Occipital lobe (tissue), 3 donors: ENCODE measurements at places on chromosomes 12 and 14. TPM values are rescaled to one million over a fixed set of nuclear protein-coding genes. Genes with fewer than 3 reads are reported as not detected.

GRCh38 chr12:109693653-109694600 is 19.7 kb upstream of the FAM222A start:
- DNase-seq, result no peak

DNA sequence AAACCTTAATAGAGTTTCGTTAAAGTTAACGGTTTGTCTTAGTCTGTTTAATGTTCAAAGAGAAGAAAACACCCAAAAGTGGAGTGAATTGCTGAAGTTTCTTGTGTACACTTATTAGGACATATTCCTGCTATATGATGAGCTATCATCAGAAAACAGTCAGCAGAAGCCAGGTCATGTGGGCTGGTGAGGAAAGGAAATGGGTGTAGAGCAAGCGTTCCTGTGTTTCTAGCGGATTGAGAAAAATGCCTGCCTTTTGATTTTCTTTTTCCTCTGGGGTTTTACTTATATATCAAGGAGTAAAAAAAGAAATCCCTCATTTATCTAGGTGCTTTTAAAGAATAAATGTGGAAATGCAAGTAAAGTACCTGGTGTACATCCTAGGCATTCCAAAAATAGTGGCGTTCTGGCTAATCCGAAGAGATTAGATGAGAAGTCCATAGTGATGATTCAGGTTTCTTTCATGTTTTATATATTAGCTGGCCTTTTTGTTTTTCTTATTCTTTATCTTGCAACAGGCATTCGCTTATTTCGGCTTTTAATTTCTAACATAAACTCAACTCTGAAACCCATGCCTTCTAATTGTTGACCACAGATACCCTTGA is 50.7 kb downstream of the FLRT2 start:
- no peak for DNase-seq

- no peak for DNase-seq
Measured at GRCh38 chr14:101191721-101192660, 288.5 kb upstream of the RTL1 start.

DNA sequence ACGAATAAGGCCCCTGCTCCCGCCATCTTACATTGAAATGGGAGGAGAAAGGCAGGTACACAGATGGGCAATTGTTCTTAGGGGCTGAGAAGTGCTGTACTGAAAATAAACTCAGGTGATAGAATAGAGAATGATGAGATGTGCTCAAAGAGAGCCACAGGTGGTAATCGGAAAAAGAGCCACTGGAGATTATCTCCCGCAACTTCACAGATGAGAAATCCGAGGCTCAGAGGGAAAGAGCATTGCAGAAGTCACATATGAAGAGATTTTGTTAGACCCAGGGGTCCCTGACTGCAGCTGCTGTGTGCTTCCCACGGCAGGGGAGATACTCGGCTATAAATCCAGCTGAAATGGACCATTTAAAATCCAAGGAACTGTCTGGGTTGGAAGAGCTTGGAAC is 73.7 kb downstream of the PRIMA1 start:
- no peak for DNase-seq

DNA sequence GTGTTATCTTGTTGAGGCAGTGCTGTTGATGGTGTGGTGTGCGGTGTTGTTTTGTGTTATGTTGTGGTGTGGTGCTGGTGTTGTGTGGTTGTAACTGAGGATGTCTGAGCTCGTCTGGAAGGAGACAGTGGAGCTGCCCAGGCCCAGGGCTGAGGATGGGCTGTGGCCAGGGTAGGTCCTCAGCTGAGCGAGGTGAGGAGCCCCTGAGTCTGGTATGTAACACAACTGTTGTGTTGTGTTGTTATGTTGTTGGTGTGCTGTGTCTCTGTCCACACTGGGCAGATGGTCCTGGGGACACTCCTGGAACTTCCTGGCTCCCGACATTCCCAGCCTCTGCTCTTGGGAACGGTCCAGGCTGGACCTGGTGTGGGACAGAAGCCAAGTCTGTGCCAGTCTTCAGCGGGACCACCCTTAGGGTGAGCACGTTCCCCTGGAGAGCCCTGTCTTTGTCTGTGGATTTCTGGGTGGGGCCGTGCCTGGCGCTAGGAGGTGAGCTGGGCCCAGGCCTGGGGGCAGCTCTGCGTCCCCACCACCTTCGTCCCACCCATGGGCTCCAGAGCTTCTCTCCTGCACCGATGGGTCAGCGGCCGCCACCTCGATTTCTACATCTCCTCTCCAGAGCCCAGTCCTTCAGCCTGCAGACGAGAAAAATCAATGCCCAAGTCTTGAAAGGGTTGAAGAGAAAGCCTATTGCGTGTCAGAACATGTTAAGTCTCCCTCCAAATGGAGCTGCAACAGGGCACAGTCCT is 27.4 kb upstream of the SFSWAP start:
- DNase-seq, result no peak

GRCh38 chr14:69615496-69616407 is 4.4 kb downstream of the SUSD6 start:
- peak; percentile 29 for DNase-seq

DNA sequence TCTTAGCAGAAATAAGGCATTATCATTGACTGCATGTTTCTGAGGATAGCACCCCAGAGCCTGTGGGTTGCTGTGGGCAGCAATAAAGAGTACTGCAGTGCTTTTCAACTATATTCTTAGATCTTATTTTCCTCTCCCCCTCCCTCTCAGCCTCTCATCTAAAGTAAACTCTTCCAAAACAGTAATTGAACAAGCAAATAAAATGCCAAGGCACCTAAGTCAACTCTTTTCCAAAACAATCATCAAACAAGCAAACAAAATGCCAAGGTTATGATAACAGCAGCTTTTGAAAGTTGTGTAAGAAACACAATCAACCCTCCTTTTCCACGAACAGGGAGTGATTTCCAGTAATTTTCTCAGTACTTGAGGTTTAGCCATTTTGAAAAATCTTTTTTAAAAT is 1542.6 kb downstream of the AACS start:
- no peak for DNase-seq

The SPTSSA gene
- total RNA-seq, result 15.9 TPM

The CCDC177 gene
- total RNA-seq, result 6.9 TPM

The ISCA2 gene
- 20.1 TPM for total RNA-seq

The OR4E2 gene
- total RNA-seq, result not detected

The CNTN1 gene
- 385 TPM for total RNA-seq

The IRF2BPL gene
- total RNA-seq, result 72.7 TPM

The NANOG gene
- total RNA-seq, result not detected
